Amniotic epithelial cell (primary cell): ENCODE measurements at places on chromosomes 2 and 18.
A peak's percentile ranks its signal among the peaks of the same experiment; 100 is the strongest.

DNA sequence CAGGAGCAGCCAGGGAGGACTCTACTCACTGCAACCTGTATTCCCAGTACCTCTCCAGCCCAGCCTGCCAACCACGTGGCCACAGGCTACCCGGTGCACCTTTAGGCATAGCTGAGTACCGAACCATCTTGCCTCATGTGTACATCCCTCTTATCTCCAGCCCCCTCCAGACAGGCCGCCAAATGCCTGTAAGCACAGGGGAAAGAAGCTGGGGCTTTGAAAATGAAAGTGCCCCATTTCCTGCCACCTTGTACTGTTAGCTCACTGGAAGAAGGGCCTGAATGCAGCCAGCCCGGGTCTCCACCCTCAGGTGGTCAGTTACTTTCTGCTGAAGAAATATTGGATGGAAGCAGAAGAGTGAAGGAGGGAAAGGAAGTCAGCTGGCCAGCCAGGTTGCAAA is 27.2 kb upstream of the RFX8 start:
- DNase-seq = no peak

- DNase-seq = peak; percentile 90
Observed at GRCh38 chr18:7921938-7922587, 354.9 kb downstream of the PTPRM start.

DNA sequence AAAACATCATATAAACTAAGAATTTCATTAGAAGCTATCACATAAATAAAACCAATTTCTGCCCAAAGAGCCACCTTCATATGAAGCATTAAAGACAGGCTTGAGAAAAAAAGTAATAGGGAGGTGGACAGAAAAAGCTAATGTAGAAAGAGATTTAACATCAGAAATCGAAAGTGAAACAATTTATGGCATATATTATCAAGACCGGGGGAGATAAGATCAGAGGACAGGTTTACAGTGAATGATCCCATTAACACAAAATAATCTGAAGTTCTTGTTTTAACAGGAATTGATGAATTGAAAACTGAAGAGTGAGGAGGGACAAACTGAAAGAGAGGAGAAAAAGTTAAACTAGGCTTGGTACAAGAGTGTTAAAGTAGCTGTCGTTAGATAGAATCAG is 786.3 kb upstream of the FSHR start:
- DNase-seq = no peak

DNA sequence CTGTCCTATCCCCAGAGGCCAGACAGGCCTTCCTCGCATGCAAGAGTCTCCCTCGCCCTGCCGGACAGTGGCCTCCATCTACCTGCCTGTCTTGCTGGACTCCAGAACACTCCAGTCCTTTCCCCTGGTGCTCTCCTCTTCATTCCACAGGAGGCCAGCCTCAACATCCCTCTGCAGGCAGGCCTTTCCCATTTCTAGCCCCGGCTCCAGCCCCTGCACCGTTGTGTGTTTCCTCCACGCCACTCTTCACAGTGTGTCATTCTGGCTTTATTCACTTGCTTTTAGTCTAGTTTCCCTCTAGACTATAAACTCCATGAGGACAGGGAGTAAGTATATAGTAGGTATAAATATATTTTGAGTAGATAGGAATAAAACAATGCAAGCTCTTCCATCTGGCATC is 81.2 kb downstream of the LOXHD1 start:
- no peak for DNase-seq

DNA sequence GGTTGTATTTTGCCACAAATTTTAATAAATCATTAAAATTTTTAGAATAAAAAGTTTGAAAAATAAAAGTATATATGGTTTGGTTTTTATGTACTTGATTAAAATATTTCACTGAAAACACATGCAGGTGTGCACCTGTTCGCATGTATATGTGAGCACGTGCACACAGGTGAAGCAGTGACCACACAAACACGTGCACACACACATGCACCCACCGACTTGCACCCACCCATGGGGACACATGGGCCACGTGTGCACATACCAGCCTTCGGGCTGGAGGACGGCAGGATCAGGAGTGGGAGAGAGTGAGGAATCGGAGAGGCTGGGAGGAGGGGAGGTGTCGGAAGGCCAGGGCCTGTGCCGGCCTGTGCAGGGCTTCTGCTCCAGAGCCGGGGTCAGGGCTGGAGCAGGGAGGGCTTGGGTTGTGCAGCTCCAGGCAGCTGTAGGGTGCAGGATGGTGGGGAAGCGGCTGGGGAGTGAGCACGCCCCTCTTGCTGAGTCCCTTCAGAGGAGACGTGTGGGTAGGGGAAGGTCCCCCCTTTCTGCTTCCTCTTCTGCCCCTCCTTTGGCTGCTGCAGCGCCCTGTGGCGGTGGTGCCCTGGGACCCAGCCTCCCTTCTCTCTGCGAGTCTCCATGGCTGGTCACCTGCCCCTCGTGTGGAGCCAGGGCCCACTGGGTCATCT is 106.9 kb upstream of the HDAC4 start:
- DNase-seq = no peak
